A673 (cell line): ENCODE measurements at places on chromosomes 6 and 20. TPM values are rescaled to one million over a fixed set of nuclear protein-coding genes. Genes with fewer than 3 reads are reported as not detected.
A peak's percentile ranks its signal among the peaks of the same experiment; 100 is the strongest.

The SLC22A16 gene
- total RNA-seq, result 0.15 TPM in 1 of 2 replicates, not detected in the other

The C20orf141 gene
- total RNA-seq, result not detected in 2 replicates

The SLC22A2 gene
- total RNA-seq, result not detected in 2 replicates

The REM1 gene
- not detected in 2 replicates for total RNA-seq

DNA sequence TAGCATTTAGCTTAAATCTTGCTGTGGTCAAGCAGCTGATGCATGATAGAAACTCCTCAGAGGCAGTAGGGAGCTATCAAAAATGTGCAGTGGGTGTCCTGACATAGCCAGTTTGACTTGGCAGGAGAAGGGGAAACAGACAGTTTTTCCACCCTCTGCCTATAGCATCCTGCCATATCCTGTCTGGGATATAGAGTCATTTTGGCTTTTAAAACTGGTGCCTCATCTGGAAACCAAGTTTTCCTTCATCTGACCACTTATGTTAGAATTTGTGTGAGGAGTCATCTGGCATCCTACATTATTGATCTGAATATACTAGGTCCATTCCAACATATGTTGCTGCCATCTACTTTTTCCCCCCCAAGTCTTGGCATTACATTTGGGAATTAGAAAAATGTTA, 284.1 kb downstream of the CD109 start:
- no peak for DNase-seq

DNA sequence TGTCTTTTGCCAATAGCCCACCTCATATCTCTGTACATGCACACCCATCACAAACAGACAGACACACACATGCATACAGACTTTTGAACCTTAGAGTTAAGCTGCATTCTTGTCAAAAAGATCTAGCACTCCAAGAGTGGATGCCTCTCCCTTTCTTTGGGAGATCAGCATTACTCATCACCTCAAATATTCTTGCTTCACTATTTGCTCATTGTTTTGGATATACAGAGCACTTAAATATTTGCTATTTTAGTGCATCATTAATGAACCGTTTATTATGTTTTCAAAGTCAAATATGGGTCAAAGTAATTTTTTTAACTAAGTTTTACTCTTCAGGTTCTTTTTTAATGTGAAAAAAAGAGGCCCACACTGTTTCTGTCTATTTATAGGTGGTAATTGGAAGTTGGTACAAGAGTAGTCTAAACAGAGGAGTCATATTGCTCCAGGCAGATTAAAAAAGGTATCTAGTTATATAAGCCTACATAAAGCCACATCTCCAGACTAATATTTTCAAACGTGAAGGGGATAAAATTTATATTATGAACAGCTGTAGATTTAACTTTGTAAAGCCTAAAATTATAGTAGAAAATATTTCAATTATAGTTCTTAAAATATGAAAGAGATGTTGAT, 102.6 kb downstream of the FLRT3 start:
- no peak for DNase-seq

The VNN1 gene
- not detected in 2 replicates for total RNA-seq

- no peak for DNase-seq
These were observed 281.3 kb downstream of the PTPRK start for GRCh38 chr6:128239146-128239545.

DNA sequence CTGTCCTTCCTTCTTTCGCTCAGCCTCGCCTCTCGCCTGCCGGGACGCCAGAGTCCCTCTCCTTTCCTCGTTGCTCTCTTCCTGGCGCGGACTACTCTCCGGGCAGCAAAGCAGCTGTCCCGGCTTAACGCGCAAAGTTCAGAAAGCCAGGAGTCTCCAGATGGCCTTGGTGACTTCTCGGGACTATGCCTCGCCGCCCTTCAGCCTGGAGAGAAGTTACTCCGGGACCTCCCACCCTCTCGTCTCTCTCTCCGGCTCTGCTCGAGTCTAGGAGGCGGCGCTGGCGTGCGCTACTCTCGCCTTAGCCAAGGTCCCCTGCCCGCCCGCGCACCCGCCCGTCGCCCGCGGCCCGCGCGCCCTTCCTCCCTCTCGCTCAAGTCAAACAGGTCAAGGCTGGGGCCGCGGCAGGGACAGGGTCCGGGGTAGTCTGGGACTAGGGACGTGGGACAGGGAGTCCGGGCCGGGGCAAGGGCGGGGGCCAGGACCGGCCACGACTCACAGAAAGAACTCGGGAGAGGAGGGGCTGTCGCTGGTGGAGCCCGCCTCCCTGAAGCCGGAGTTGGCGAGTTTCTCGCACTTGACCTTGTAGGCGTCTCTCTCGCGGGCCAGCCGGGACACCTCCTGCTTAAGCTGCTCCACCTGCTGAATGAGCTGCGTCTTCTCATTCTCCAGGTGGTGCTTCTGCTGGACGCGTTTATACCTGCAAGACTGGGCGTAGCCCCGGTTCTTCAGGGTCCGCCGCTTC, 1.5 kb downstream of the MAFB start:
- peak; percentile 58 for DNase-seq

The FAM217A gene
- not detected in 2 replicates for total RNA-seq

DNA sequence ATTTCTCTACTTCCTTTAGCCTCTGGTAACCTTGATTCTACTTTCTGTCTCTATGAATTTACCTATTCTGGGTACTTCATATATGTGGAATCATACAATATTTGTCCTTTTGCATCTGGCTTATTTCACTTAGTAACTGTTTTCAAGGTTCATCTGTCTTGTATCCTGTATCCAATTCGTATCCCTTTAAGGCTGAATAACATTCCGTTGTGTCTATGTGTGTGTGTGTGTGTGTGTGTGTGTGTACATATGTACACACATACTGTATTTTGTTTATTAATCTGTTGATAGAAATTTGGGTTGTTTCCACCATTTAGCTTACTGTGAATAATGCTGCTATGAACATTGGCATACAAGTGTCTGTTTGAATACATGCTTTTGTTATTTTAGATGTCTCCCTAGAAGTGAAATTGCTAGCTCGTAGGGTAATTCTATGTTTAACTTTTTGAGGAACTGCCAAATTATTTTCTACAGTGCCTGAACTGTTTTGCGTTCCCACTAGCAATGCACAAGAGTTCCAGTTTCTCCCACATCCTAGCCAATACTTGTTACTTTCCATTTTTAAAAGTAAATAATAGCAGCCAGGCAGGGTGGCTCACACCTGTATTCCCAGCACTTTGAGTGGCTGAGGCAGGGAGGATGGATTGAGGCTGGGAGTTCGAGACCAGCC, 17.7 kb downstream of the SENP6 start:
- no peak for DNase-seq
